ENCODE measurements at places on chromosomes 3 and 15.
A peak's percentile ranks its signal among the peaks of the same experiment; 100 is the strongest.

- DNase-seq, result no peak
These were observed 28.4 kb downstream of the OXSM start for GRCh38 chr3:25818335-25818734.

DNA sequence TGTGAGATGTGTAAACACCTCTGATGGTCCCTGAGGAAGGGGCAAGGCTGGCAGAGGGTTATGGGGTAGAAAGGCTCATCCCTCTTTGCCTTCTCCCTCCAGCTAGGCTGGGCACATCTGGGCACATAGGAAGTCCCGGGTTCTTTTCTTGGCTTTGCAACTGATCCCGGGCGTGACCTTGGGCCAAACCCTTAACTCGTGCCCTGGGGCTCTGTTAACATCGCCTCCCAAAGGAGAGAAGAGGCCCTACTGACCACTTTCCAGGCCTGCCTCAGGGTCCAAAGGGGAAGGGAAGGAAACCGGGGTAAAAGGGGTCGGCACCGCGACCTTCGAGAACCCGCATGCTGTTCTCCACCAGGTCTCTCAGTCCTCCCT lies 549 bp downstream of the C3orf18 start:
- DNase-seq, result no peak

DNA sequence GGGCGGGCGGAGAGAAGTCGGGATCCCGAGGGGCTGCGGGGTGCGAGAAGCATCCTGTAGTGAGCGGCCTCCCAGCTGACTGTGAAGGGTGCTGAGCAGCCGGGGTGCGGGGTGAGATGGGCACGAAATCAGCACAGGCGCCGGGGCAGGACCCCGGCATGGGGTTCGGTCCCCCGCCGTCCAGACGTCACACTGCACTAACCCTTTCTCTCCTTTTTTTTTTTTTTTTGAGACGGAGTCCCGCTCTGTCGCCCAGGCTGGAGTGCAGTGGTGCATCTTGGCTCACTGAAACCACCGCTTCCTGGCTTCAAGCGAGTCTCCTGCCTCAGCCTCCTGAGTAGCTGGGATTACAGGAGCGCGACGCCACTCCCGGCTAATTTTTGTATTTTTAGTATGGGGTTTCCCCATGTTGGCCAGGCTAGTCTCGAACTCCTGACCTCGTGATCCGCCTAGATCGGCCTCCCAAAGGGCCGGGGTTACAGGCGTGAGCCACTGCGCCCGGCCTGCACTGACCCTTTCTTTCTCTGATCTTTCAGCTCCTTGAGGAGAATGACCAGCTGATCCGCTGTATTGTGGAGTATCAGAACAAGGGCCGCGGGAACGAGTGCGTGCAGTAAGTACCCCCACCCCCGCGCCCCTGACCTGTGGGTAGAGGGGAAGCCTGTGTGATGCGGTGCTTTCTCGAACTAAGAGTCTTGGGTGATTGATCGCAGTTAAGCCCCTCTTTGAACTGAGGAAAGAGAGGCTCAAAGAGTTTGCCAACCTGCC lies 513 bp downstream of the SS18L2 start:
- peak; percentile 28 for DNase-seq

GRCh38 chr3:197690754-197691153 lies 46.0 kb downstream of the RUBCN start:
- no peak for DNase-seq

GRCh38 chr15:31302029-31302657 lies 24.5 kb upstream of the KLF13 start:
- DNase-seq, result no peak

- DNase-seq, result no peak
These were observed 22.1 kb downstream of the CAPN7 start for GRCh38 chr3:15228147-15228546.

DNA sequence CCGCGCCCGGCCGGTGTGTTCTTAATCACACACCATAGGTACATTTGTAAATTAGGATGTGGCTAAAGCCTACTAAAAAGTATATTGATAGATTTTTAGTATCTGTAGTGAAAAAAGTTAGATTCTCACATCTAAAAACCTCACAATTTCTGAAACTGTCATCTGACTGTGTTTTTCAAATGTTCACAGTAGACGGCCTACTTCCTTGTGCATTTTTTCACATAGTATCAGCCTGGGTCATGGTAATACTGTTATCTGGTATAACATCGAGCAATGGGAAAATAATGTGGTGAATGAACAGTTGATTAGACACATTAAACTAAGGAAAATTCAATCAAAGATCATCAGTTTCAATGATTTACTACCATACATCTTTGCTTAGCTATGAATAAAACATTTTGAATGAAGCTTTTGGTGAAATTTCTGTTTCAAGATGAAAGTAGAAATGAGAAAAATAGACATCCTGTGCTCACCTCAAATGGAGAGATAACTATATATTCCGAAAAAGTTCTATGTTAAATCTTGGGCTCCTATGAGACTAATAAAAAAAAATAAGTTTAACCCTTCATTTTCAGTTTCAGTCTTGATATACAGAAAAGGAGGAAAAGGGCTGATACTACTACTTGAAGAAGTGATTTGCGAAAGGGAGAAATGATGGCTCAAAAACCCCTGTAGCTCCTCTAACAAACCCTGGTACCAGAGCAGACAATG lies 262.7 kb downstream of the ZBTB20 start:
- no peak for DNase-seq
